ENCODE measurements at places on chromosomes 12 and 14.

DNA sequence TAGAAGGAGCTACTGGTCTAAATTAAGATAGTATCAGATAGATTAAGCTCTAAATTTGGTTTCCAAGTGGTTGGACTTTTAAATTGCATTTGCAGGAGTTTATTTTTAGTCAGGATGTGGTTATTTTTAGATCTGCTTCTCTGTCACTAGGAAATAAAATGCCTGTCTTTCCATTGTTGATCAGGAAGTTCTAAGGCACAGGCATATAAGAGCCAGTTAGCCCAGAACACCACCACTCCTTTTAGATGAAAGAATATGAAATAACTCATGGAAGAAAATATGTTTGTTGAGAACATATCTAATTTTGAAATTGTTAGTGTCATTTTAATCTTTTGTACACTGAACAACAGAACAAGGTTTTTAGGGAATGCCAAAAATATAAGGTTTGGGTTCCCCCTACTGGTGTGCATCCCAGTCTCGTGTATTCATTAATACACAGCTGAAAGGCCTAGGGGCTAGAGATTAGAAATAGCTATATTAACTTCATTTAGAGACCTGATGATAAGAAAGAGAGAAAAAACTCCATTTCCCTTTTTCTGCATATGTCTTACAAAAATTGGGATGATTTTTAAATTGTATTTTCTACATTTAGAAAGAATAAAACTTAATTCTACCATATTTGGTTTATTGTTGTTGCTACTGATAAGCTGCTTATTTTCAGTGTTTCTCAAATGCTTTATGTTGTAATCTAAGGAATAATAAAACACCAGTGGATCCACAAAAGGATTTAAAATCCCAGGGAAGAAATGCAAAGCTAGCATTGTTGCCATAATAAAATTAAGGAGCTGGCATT, 67.2 kb downstream of the RIC8B start:
- no peak for DNase-seq

DNA sequence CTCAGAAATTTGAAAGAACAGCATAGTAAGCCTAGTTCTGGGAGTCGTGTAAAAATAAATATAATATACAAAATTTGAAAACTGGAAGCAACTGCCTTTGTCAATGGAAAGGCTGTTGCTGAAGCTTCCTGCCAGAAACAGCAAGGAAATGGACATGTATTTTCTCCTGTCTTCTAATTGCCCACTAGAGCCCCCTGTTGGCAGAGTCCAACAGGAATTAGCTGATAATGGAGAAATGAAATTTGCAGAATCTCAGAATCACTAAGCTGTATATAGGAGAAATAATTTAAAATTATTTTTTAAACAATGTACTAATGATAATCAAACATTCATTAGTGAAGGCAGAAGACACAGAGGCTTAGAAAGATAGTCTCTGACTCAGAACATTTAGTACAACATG, 414.8 kb downstream of the SLC6A15 start:
- no peak for DNase-seq

- no peak for DNase-seq
Measured at GRCh38 chr12:13128291-13128965, 25.0 kb upstream of the GSG1 start.

GRCh38 chr14:101114726-101115515, 211.4 kb upstream of the RTL1 start:
- no peak for DNase-seq

GRCh38 chr12:115032521-115032920, 348.5 kb upstream of the TBX3 start:
- DNase-seq: no peak

DNA sequence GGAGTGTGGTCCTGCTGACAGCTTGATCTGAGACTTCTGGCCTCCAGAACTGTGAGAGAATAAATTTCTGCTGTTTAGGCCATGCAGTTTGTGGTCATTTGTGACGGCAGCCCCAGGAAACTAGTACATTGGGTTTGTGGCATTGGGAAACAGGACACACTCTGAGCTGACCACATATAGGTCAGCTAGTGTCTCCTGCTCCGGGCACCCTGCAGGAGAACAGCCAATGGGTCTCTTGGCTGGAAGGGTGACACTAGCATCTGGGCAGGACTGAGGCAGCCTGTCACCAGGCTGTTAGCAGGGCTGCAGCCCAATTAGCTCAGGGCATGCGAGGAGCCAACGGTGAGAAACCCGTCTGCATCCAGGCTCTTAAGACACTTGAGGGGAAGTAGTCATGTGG, 83.2 kb downstream of the PITPNM2 start:
- no peak for DNase-seq

GRCh38 chr14:103855734-103856095, 8.3 kb upstream of the PPP1R13B start:
- DNase-seq: no peak

GRCh38 chr12:78442454-78442801, 422.1 kb upstream of the SYT1 start:
- no peak for DNase-seq

GRCh38 chr14:102930753-102931579, 8.5 kb downstream of the AMN start:
- no peak for DNase-seq

DNA sequence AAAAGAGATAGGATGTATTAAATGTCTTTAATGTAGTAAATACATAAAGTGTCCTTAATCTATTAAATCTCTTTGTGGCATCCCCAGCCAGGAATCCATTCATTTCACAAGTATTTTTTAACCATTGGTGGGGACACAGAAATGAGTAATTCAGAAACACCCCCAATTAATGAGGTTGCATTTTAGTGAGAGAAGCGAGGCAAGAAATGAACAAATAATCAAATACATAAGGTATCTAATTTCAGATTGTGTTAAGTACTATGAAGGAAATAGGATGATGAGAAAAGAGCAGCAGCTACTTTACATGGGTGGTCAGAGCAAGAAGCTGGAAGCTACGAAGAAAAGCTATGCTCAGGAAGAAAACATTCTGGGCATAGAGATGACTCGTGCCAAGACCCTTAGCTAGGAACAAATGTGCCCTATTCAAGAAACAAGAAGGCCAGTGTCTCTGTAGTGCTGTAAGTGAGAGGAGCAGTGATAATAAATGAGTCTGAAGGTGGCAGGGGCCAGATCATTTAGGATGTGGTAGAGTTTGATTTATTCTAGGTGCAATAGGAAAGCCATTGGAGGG, 60.5 kb upstream of the IGF1 start:
- no peak for DNase-seq

DNA sequence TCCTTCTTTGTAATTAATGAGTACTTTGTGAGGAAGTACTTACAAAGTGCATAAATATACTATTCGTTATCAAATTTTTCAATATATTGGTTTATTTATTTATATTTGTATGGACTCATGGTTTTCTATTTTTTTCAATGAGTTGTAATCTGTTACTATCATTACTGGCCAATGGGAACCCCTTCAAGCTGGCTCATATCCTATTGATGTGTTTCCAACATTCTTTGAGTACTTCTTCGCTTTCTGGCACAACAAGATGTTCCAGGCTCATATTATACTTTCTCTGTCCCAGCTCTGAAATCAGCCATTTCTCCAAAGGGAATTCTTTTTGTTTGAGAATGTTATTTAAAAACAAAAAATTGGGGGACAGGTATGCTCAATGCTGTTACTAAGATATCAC, 17.5 kb downstream of the YBX3 start:
- no peak for DNase-seq

DNA sequence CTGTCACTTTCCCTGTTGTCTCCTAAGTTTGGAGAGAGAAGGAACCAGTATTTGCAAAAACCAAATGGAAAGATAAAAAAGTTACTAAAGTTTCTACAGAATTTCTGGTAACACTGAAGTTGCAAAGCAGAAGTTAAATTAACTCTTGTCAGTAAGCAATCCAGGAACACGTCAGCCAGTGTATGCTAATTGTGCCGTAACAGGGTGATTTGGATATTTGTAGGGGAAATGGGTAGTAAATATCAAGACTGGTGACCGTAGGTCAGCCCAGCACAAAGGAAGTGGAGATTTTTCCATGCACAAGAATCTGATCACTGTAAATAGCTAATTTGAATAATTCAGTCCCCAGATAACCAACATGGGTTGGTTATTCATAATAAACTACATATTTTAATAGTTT, 2.3 kb downstream of the CDKN1B start:
- no peak for DNase-seq

DNA sequence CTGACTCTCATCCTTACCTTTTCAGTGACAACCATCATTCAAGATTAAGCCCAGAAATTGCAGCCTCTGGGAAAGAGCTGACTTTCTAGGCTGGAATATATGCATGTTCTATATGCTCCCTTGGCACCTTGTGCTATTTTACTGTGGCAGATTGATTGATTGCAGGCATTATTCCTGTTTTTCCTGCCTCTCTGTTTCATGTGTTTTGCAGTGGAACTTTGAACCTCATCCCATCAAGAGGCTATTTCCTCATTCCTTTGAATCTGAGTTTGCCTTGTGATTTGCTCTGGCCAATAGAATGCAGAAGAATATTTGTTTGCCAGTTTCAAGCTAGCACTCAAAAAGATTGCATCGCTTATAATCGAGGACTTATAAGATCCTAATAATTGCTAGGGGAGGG, 174.8 kb upstream of the DCN start:
- no peak for DNase-seq

DNA sequence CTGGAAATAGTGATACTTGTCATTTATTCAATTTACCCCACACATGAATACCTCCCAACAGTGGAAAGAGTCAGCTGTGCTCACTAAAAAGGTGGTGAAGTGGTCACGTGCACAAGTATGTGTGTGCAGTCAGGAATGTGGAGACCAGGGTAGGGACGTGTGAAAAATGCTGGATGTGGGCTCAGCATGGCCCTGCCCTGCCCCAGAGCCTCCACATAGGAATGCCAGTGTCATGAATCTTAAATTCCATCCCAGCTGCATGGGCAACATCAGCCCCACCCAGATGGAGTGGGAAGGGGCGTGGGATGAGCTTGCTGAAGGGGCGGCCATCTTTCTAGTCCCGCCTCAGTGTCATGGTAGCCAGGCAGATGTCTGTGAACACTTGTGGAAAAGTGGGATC, 87.7 kb downstream of the C12orf75 start:
- no peak for DNase-seq

- DNase-seq: no peak
Measured at GRCh38 chr14:36524874-36525745, 5.1 kb upstream of the NKX2-1 start.

DNA sequence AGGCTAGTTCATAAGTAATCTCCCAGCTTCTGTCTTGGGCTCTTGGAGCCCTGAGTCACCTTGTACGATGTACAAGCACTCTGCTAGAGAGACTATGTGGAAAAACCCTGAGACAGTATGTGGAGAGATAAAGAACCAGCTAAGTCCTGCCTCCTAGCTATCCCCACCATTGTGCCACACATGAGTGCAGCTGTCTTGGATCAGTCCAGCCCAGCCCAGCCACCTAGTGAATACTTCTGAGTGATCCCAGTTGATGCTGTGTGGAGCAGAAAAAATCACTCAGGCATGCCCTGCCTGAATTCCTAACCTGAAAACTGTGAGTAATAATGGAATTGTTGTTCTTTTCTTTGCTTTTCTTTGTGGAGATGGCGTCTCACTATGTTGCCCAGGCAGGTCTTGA, 5.1 kb upstream of the SERPINA6 start:
- no peak for DNase-seq

GRCh38 chr12:106145539-106146447, 7.0 kb upstream of the NUAK1 start:
- no peak for DNase-seq

- DNase-seq: no peak
Measured at GRCh38 chr12:129607301-129607700, 296.5 kb downstream of the TMEM132D start.

- no peak for DNase-seq
Measured at GRCh38 chr12:24751181-24751580, 197.7 kb downstream of the BCAT1 start.

- DNase-seq: no peak
Measured at GRCh38 chr12:45695035-45695434, 34.5 kb upstream of the ARID2 start.

- DNase-seq: no peak
Measured at GRCh38 chr12:77060883-77061240, 4.5 kb downstream of the E2F7 start.

DNA sequence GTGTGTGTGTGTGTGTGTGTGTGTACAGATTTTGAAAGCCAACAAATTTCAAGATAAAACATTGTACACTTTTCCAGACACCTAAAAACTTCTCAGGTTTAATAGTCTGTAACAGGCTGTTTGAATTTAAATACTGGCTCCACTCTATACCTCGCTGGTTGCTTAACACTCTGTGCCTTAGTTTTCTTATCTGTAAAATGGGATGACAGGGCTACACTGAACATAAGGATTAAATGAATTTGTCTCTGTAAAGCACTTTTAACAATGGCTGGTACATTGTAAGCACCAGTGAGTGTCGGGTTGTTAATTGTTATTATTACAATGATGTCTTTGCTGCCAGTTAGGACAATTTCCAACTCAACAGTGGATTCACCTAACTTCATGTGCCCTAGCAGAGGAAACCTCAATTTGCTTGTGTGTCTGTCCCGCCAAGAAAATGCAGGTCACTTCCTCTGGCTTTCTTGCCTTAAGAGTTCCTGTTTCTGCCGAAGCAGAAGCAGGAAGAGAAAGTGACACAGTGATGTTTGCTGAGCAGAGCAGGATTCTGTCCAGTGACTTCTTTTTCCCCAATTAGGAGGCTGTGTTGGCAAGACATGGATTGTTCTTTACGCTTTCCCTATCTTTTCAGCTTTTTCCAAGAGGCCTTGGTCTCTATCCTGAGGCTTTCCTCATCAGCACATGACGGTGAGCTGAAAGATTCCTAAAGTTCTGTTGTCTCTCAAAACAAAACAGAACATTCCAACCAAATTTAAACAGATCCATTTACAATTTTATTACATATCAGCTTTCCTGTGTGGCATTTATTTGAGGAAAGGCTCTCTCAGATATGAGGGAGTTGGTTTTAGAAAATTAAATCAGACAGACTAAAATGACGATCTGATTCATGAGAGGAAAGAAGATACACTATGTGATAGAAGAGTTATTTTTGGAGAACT, 154.1 kb upstream of the ATP2B1 start:
- no peak for DNase-seq

- no peak for DNase-seq
Measured at GRCh38 chr12:10563966-10564365, 49.4 kb downstream of the MAGOHB start.

DNA sequence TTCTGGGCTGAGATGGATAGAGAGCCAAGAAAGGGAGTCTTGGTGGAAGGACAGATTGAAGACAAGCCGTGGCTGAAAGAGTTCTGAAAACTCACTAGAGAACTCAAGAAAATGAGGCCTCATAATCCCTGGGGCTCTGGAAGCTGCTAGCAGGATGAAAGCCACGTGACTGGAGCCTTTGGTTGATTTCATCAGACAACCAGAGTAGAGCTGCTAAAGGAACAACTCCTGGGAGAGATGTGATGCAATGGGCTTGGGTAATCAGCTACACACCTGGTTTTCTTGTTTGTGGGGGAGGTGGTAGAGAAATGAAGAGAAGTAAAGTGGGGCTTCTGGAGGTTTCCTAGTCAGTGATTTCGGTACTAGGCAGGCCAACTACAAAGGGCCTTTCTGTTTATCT, 13.4 kb downstream of the CSRNP2 start:
- no peak for DNase-seq

DNA sequence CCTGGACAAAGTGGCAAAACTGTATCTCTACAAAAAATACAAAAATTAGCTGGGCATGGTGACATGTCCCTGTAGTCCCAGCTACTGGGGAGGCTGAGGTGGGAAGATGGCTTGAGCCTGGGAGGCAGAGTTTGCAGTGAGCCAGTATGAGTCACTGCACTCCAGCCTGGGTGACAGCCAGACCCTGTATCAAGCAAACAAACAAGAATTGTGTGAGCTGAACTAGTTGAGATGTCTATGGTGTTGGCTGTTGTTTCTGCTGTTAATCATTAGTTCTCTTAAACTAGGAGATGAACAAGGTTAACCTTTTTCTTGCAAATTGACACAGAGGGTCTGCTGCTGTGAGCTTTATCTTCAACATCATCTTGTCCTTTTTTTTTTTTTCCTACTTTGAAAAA, 23.6 kb downstream of the RASSF3 start:
- DNase-seq: no peak
